ENCODE measurements at places on chromosomes 7 and 10.

GRCh38 chr10:77135555-77135954 lies 502.1 kb downstream of the KCNMA1 start:
- DNase-seq, result no peak

DNA sequence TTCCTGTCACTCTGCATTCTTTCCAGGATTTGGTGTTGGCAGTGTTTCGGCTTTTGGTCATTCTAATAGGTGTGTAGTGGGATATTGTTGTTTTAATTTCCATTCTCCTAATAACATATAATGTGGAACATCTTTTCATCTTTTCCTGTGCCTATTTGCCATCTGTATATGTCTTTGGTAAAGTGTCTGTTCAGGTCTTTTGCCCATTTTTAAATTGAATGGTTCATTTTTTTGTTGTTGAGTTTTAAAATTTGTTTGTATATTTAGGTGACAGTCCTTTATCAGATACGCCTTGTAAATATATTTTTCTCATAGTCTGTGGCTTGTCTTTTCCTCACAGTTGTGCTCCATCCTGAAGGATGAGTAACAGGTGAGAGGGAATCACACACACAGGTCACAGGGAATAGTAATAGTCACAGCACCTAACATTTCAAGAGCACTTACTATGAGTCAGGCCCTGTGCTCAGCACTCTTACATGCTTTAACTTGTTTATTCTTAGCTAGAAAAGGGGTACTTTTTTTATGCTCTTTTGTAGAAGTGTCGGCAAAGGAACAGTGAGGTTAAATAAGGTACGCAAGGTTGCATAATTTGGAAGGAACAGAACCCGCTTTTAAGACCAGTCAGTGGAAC lies 117.1 kb upstream of the GATA3 start:
- no peak for DNase-seq

- DNase-seq, result no peak
These were observed 143.1 kb downstream of the CHN2 start for GRCh38 chr7:29337546-29338116.

- DNase-seq, result no peak
These were observed 242.0 kb upstream of the YAE1 start for GRCh38 chr7:39324139-39324760.

DNA sequence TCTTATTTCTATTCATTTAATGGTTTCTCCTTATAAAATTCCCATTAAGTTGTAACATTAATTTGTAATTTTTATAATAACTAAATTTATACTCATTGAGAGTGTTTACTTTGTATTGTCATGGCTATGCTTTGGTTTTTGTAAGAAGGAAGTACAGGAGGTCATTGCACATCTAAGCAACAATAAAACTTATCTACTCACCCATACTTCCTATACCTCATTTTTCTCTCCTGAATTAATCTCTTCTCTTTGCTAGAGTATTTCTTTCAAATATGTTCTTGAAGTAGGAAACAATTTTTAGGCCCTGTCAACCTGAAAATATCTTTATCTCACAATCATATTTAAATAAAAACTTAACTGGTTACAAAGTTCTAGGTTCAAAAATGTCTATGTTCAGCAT lies 95.4 kb upstream of the WDR11 start:
- no peak for DNase-seq

DNA sequence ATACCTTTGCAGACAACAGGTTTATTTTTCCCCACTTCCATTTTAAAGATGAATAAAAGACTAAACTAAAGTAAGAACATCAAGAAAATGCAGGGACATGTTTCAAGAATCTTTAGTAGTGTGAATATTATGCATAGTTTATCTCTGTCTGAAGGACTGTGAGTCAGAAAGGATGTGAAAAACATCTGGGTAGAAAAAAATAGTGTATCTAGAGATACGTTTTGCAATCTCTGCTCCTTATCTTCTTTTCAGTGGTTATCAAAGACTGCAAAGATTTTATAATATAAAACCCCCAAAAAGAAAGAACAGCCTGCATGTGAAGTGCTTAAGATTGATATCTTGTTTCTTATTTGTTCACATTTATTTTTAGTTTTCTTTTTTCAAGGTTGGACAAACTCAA lies 101.9 kb upstream of the ARHGAP21 start:
- no peak for DNase-seq

GRCh38 chr7:75616421-75617167 lies 122.1 kb downstream of the HIP1 start:
- DNase-seq, result no peak

GRCh38 chr7:98126311-98127142 lies 19.9 kb downstream of the LMTK2 start:
- no peak for DNase-seq

GRCh38 chr7:149415391-149416071 lies 45.3 kb downstream of the ZNF777 start:
- no peak for DNase-seq

GRCh38 chr10:72846238-72846637 lies 47.3 kb upstream of the OIT3 start:
- DNase-seq, result no peak

DNA sequence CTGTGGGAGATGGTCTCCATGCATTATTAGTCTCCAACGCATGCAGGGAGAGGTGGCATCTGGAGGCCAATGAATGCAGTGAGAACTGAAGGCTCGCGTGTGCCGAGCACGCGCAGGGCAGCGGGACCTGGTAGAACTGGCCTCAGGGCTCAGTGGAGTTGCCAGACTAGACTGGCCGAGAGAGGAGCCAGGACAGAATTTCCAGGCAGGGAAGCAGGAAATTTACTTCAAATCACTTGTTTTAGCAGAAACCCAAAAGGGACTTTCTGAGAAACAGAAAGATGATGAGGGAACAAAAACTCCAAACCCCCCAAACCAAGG lies 311.0 kb upstream of the IMMP2L start:
- DNase-seq, result no peak

DNA sequence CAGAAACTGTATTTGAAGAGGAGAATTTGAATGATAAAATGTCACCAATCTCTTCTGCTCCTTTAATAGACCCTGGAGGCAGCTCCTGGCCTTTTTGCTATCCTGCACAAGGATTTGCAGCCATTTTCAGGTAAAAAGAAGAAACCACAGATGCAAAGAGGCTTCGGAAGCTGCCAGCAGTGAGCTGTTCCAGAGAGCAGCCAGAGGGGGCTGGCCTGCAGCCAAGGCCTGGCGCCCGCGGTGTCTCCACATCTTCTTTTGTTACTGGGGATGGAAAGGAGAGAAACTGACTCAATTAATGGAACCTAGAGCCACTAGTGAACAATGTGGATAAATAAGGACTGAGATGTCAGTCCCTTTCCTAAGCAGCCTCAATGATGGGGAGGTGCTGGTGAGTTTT lies 23.9 kb upstream of the GPR26 start:
- no peak for DNase-seq

GRCh38 chr10:70772627-70773026 lies 12.6 kb downstream of the TBATA start:
- no peak for DNase-seq

DNA sequence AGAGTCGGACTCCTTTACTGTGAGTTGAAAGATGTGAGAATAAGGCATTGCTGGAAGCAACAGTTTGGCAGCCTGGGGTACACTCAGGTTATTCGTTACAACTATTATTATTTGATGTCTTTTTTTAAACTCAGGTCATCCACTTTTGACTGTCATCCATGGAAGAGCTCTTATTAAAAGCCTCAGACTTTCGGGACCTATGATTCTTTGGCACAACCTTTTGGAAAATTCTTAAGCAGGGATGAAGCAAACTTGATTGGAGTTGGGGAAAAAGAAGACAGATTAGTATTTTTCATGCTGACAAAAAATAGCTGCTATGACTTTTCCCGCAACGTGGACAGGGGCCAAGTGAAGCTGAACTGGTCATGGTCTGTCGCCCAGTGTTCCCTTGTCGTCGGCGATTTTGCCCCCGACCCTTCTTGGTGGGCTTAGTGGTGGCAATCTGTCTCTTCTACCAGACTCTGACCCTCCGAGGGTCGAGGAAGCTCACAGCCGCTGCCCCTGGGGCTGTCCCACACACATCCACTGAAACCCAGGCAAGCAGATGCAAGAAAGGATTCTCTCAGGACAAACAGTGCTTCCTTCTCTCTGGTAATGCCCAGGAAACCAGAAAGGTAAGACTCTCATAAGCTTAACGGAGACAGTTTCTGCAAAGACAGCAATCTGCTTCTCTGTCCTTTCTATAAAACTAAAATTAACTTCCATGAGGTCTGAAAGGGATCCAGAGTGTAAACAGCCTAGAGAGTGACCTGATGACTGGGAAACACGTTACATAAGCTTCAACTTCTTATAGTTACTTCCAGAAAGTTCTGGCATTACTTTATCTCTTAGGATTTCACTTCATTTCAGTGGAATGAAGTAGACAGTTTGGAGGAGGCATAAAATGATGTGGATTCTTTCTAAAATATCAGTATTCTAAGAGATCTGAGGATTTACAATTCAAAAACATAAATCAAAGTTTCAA lies 1.0 kb downstream of the CPED1 start:
- DNase-seq, result no peak

- no peak for DNase-seq
These were observed at the start of gene GSDME for GRCh38 chr7:24757353-24758275. Gene GSDME, minus strand, starts transcription at chr7:24757464. Its CDS starts 7,690 bp downstream, at chr7:24749774.

DNA sequence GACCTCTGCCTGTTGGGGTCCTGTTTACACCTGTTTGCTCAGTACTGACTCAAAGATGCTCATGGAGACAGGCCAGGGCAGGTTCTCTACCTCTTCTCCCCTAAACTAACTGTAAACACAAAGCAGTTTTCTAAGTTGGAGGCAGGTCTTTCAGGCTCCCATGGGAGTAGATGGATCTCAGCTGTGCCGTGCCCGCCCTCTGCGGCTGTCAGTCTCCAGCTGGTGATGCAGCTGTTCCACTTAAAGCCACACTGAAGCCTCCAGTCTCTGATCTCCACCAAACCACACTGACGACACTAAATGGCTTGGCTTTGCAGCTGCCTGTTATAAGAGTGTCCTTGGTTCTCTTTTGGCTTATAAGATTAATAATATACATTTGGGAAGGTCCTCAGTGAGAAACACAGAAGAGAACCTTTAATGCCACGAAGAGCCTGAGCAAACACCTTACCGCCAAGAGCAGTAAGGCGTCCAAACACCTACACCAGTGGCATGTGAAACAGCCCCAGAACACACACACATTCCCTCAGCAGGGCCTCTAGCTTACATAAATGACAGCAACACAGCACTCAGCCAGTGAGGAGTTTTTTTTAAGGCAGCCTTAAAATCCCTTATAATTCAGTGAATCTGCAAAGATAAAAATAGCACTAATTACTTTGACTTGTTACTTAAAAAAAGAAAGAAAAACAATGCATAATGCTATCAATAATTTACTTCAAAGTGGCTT lies 60.4 kb upstream of the KCNIP2 start:
- DNase-seq, result no peak

GRCh38 chr7:110003827-110004226 lies 1087.1 kb upstream of the LRRN3 start:
- no peak for DNase-seq

- no peak for DNase-seq
These were observed 81.5 kb downstream of the CCNY start for GRCh38 chr10:35417795-35418194.

DNA sequence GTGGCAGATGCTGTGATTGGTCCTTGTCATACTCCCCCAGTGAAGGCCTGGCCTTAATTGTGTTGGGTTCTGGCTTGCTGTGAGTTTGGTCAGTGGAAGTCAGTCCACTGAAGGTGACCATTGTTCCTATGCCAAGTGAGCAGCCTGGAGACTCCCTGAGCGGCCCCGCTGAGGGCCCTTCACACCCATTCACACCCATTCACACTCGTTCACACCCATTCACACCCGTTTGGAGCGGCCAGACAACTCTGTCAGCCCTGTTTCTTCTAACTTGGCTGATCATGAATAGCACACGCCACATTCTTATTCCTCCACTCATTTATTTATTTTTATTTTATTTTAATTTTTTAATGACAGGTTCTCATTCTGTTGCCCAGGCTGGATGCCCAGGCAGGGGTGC lies 61.5 kb downstream of the C10orf120 start:
- no peak for DNase-seq

- DNase-seq, result no peak
These were observed at the start of gene ANKRD22 for GRCh38 chr10:88851706-88852105. Gene ANKRD22, minus strand, starts transcription at chr10:88851844. Its CDS starts 237 bp downstream, at chr10:88851607.

- DNase-seq, result no peak
These were observed 46.6 kb upstream of the A1CF start for GRCh38 chr10:50931948-50932431.

DNA sequence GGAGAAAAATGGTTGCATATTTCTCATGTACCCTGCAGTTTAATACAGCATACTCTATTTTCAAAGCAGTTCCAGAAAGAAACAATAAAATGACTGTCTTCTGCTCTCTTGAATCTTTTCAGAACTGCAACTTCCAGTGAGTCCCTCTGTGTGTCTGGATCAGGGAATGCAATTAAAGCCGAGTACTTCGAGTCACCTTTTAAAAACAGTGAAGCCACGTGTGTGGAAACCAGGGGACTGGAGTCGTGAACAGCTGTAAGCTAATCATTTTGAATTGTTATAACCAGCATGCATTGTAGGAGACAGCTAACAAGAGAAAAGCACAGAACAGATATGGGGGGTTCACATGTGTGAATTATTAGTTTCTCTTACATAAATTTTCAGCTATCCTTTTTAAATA lies 109.1 kb downstream of the CPED1 start:
- DNase-seq, result no peak

DNA sequence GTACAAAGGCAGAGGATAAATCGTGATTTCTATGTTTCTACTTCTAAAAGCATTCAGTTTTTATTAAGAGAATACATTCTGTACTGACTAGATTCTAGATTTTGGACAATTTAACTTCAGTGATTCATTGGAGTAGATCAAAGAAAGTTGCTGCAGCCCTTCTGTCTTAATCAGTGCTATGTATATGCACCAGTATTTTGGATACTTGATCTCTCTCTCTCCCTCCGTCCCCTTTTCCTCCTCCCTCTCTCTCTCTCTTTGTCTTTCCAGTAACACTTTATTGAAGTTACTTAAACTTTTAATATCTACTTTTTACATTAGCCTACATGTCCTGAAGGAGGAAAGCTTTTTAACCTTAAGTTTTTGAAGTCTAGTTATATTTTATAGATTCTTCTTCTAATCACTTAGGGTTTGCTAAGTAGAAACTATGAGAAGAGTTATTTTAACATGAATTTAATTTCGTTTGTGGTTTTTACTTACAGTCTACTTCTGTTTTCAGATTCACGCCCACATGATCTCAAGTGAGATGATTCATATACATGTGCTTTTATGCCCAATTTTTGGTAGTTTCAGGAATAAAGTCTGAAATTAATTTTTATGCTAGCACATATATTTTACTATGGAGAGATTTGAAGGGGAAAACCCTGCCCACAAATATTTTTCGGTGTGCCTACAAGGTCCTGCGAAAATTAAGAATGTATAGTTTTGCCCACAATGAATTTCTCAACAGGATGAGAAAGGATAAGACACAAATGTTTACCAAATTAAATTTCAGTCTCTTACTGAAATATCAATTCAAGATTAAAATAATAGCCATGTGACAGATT lies 9.1 kb downstream of the MDFIC start:
- DNase-seq, result no peak

DNA sequence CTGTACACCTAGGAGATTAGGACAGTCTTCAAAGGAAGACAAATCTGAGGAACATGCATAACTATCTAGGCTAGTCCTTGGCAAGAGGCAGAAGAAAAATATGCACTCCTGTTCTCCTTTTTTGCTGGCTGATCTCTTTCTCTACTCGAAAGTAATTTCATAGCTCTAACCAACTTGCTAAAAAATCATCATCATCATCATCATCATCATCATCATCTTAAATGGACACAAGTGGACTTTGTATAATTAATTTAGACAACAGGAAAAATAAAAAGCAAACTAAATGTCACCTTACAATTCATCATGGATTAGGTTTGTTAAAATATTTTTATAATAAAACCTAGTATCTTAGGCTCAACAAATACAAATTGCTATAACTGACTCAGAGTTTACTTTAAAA lies 47.2 kb upstream of the DKK1 start:
- no peak for DNase-seq

- DNase-seq, result no peak
These were observed 81.3 kb downstream of the LMBR1 start for GRCh38 chr7:156811706-156812105.

Measured in effector memory CD4-positive, alpha-beta T cell (primary cell).